Suppressor macrophage treated with lipopolysaccharide for 4 hours (primary cell): ENCODE measurements at places on chromosomes 7 and 10.

- DNase-seq = peak; percentile 43
Observed at GRCh38 chr7:117731455-117731854, 141.8 kb downstream of the CTTNBP2 start.

GRCh38 chr7:152424348-152425108 is 11.3 kb downstream of the KMT2C start:
- DNase-seq = peak; percentile 32

GRCh38 chr7:87944547-87944946 is 10.5 kb downstream of the ADAM22 start:
- DNase-seq = no peak

GRCh38 chr7:142437741-142438140 is 179.9 kb upstream of the PRSS58 start:
- no peak for DNase-seq

DNA sequence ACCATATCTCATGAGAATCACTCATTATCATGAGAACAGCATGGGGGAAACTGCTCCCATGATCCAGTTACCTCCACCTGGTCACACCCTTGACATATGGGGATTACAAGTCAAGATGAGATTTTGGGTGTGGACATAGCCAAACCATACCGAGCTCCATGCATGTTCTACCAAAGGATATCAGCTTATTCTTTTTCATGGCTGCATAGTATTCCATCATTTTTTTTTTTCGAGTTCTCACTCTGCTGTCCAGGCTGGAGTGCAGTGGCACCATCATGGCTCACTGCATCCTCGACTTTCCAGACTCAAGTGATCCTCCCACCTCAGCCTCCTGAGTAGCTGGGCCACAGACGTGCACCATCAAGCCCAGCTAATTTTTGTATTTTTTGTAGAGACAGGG is 668.3 kb downstream of the GATA3 start:
- DNase-seq = no peak

DNA sequence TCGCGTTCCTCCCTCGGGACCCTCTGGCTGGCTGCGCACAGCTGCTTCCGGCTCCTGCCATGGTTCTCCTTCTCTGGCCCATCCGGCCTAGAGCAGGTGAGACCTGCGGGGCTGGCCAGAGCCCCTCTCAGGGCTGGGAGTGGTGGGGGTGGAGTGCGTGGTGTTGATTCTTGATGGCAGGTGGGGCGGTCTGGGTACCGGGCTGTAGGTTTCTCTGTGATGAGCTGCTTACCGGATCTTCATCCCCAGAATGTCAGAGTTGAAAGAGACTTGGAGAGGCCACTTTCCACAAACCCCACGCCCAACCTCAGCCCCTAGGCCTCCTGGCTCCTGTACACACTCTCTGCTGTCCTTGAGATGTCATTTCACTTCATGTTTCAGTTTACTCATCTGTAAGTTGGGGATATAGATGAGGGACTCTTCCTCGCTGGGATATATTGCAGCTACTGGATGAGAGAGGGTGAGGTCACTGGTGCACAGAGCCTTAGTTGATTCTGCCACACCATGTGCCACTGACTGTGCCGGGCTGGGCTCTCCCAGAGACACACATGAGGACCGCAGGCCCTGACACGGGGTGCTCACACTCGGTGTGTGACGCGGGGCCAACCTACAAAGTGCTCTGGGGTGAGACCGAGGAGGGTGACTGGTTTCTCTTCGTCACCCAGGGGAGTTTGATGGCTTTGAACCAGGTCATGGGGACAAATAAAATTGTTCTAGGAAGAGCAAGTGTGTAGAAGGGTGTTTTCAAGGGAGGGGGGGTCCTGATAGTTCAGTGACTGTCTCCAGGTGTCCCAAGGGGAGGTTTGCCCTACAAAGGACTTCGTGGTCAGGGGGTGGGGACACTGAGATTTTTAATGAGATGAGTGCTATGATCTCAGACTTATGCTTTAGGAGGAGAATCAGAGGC is 29.5 kb downstream of the ZNF775 start:
- DNase-seq = no peak

DNA sequence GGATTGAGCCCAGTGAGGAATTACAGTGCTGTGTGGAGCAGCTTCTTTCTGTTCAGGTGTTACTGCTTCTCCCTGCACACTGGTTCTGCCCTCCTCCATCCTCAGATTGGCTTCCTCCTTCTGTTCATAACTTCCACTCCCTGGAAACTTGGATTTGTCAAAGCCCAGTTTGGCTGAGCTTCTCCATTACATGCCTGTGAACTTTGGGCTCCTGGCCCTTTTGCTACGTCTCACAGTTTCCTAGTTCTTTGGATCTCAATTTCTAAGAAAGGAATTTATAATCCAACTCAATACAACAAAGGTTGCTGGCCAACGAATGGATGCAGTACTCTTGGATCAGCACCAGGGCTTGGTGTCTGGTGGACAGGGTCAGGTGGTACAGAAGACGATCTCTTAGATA is 318.1 kb downstream of the RPS24 start:
- no peak for DNase-seq

DNA sequence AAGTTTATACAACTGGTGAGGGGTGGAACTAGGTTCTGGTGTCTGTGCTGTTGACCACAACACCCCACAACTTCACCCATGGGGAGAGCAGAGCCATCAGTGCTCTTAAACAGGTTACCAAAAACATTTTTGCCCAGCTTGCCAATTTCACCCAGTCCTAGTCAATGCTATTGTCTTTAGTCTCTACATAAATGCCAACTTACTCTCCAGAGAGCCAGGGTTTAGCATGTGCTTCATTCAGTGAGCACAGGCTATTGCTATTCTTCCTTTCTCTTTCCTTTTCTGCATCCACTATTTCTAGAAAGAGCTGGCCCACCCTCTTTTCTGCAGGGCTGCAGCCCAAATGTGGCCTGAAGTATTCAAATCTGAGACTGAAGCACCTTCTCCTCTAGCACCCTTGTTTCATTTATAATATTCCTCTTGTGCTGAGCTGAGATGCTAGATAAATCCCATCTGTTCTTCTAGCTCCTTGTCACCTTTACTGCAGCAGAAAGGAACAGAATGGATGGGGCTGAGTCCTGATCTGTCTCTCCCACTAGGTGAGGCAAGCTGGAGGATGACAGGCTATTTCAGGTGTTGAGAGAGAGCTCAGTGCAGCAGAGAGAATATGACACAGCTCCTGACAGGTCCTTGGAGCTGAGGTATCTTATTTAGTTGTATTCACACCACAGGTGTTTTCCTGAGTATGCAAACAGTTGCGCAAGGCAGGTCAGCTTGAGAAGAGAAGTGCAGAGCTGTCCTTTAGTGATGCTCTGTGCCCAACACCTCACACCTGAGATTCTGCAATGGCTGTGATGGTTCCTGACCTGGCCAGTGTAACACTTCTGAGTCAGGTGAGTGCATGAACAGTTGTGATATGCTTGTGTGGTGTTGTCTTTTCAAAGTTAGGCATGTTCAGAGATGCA is 819.2 kb downstream of the CCSER2 start:
- no peak for DNase-seq

- DNase-seq = no peak
Observed at GRCh38 chr7:74275401-74275881, 13.8 kb upstream of the CLIP2 start.

DNA sequence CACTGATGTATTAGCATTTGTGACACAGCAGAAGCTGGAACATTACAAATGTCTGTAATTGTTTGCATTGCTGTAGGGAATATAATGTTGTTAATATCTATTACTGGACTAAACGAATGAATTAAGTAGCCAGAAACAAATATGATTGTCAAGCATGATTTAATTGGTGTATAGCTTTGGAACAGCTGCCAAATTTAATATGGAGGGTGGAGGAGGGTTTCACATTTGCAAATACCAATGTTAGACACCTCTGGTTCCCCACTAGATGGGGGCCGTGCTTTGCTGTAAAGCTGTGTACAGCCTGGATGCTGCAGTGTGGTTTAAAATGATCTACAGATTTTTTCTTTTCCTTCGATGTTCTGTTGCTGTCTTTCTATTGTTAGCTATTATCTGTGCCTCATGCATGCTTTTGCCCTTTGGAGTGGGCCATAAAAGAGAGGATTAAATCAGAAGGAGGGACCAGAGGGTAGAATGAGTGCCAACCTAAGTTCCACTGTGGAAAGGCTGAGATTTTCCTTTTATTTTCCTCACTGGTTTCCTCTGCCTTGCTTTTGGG is 23.1 kb downstream of the DNAJB9 start:
- no peak for DNase-seq

DNA sequence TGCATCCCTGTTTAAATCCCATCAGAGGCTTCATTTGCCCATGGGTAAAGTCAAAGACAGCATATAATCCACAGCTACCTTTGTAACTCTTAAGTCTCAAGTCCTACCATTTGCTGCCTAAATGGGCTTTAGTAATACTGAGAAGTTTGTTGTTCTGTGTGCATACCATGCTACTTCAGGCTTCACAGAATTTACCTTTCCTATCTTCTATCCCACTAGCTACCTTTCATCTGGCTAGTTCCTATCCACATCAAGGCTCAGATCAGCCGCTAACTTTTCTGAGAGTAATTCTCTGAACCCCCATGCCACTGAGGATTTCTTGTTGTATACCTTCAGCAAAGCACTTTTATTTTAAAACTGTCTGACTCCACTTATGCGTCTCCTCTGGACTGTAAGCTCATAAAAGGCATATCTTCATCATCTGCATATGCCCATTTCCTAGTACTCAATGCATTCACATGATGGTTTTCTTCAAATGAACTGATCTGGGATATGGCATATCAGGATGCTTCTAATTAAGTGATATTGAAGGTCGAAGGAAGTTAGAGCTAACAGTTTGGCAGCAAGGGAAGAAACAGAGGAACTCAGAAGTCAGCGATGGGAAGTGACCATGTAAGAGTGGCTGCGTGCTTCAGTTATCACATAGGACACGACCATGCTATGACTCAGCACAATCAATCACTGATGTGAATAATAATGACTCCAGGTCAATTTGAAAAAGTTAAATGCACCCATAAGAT is 283.9 kb upstream of the DKK1 start:
- no peak for DNase-seq

- DNase-seq = no peak
Observed at GRCh38 chr10:17005621-17006566, 123.7 kb downstream of the CUBN start.

DNA sequence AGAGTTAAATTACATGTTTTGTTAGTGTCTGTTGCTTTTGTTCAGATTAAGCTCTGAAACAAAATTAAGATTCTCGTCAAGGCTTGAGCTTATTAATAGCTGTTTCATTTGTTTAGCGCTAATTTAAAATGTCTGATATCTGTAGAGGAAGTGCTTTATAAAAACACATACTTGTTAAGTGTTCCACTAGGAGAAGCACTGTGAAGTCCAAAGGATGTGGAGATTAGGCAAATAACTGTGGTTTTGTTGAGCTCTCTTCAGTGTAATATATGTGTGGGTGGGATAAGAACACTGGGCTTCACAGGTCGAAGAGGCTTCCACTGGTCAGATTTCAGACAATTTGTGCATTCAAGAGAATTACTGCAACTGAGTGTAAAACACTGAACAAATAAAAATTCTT is 242.0 kb downstream of the AUTS2 start:
- no peak for DNase-seq

DNA sequence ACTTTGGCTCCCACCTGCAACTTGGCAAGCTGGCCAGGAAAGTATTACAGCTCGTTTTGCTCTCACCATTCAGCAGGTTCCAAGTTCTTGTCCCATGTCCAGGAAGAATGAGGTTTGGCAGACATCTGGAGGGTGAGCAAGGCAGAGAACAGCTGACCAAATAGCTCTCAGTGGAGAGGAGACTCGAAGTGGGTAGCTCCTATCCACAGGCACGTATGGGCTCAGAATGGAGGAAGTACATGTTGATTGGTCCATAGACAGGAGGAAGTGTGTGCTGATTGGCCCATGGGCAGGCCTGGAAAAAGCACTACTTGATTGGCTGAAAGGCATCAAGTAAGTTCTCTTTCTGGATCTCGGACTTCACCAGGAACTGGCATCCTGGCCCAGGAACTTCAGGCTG is 3.0 kb upstream of the NCAPG2 start:
- no peak for DNase-seq

DNA sequence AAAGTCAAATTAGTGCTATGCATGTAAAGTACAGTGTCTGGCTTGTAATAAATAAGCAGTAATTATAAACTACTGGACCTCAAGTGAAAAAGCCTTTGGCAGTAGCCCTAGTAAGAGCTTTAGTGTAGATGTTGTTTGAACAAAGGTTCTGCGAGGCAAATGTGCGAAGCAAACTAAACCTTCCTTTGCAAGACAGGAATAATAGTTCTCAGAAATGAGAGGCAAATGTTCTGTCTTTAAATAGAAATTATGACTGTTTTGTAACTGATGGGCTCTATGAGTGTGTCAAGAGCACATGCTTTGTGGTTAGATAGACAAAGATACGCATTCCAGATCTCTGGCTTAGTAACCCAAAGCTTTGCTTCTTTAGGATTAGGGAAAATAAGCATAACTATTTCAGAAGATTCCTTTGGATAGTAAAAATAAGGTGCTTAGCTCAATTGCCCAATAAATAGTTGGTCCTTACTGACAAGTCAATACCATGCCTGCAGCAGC is 169.2 kb upstream of the CDC14C start:
- DNase-seq = no peak
